ENCODE measurements at places on chromosomes 2 and 18.
A peak's percentile ranks its signal among the peaks of the same experiment; 100 is the strongest.

DNA sequence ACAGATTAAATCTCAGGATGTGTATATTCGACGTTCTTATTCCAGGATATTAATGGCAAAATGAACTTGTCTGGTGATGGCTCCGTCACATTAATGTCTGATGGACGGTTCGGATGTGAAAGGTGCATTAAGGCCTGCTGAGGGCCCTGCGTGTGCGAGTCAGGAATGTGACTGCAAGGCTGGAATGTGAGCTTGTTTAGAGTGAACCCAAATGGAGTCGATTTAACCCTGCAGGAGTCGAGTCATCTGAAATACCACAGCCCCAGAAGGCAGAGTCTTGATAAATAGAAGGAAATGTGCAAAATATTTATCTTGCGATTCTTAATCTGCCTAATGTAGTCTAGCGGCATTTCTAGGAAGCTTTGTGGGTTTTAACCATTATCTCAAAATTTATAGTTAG is 44.3 kb downstream of the RDH14 start:
- no peak for DNase-seq

DNA sequence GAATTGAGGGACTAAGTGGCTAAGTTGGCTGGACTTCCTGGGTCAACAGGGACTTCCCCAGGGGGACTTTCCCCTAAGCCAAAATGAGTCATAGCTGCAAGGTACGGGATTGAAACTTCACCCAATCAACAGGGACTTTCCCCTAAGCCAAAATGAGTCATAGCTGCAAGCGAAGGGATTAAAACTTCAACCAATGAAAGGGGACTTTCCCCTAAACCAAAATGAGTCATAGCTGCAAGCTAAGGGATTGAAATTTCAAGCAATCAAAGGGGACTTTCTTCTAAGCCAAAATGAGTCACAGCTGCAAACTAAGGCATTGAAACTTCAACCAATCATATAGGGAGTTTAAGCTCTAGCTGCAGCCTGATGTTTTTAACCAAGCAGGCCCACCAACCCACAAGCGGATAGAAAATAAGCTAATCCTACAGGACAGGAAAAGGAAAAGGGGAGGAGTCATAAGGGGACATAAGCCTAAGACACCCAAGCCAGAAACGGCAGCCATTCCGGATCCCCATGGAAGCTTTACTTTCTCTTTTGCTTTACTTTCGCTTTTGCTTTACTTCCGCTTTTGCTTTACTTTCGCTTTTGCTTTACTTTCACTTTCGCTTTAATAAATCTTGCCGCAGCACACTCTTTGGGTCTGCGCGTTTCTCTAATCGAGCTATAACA is 1375.4 kb upstream of the CELF4 start:
- DNase-seq: peak; percentile 32

- DNase-seq: no peak
These were observed 137.8 kb downstream of the ZAP70 start for GRCh38 chr2:97851172-97851571.

DNA sequence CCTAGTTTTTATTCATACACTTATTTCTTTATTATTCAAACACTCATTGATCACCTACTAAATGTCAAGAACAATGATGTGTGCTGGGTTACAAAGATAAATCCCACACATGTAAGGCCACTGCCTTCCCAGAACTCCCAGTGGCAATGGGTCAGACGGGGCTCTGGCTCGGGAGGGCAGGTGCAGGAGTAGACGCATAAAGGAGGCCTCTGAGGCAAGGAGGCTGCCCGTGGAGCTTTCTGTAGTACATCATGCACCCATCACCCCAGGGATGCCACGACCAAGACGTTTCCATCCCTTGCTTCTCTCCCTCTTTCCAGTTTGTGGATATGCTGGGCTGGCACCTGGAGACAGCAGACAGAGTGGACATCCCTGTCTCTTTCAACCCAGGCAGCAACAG is 153.2 kb upstream of the TTC39C start:
- no peak for DNase-seq
